EH (cell line): ENCODE measurements at places on chromosomes 3 and 15.

- peak; percentile 24 for DNase-seq
These were observed 46.5 kb downstream of the TP63 start for GRCh38 chr3:189677667-189678066.

GRCh38 chr3:124829819-124830554, 57.2 kb downstream of the ITGB5 start:
- no peak for DNase-seq

- no peak for DNase-seq
These were observed 27.6 kb upstream of the C15orf39 start for GRCh38 chr15:75174102-75174501.

GRCh38 chr3:144235489-144235888, 263.9 kb downstream of the DIPK2A start:
- DNase-seq = no peak

DNA sequence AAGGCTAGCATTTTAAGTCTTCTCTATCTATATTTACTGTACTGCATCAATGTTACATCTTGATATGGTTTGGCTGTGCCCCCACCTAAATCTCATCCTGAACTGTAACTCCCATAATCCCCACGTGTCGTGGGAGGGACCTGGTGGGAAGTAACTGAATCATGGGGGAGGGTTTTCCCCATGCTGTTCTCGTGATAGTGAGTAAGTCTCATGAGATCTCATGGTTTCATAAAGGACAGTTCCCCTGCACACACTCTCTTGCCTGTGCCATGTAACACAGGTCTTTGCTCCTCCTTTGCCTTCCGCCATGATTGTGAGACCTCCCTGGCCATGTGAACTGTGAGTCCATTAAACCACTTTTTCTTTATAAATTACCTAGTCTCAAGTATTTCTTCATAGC, 161.5 kb downstream of the TBC1D5 start:
- no peak for DNase-seq

DNA sequence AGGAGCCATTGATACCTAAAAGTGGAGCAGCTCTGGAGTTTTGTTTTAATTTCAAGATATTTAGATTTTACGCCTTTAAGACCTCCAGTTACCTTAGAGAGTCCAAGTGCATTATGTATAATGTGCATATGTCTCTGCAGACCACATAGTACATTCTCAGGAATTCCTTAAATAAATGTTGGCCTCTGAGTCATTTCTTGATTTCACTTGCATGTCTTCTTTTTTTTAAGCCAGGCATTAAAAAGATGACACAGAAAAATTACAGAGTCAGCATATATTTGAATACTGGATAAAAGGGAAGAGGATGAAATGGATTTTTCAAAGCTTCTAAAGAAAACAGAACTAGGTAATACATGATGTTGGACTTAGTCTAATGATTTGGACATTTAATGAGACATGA, 125.2 kb downstream of the TMCO5A start:
- peak; percentile 68 for DNase-seq
